Pancreas (tissue), 10 donors: ENCODE measurements at places on chromosomes 5 and 9. TPM values are rescaled to one million over a fixed set of nuclear protein-coding genes. Genes with fewer than 3 reads are reported as not detected.
A peak's percentile ranks its signal among the peaks of the same experiment; 100 is the strongest.

Gene ATG12
- polyA plus RNA-seq: 28.4 TPM

Gene DNAJC21
- polyA plus RNA-seq: 17.8 TPM

DNA sequence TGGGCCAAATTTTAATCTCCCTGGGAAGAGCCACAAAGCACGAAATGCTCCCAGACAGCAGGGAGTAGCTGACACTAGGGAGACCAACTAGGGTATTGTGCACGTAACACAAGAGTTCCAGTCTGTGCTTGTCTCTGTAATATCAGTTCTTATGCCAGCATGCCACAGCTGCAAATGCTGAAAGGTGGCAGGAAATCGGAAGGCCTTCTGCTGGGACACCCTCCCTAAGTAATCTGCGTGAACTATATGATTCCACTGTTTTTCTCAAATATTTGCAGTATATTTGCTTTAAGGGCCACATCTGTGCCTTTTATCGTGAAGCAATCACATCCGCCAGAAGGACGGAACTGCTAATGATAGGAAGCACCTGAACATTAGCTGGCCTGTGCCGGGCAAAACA is 12.6 kb downstream of the VLDLR start:
- H3K4me1 ChIP-seq: peaks cover 24% of the 10 kb centered on the region
- H3K27me3 ChIP-seq: no peaks in the 10 kb centered on the region
- no peak for DNase-seq

DNA sequence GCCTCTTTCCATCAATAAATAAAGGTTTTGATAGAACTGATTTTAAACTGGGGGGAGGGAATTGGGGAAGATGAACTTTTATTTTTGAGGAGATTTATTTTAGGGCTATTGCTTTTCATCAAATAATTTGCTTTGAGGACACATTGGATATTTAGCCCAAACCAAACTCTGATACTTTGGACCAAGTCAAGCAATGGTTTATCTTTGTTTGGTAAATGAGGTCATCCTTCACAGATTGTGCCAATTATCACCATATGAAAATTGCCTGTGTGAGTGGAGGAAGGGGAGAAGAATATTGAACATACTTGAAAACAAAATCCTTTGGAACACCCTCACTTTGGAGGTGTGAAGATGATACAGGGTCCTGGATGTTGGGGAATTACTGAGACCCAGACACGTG is 176.9 kb upstream of the CD180 start:
- H3K27ac ChIP-seq: no peak overlapping the region
- DNase-seq: no peak
- no peaks in the 10 kb centered on the region for H3K27me3 ChIP-seq
- H3K4me1 ChIP-seq: no peaks in the 10 kb centered on the region
- H3K4me3 ChIP-seq: no peak overlapping the region

- H3K27ac ChIP-seq: peak overlapping the region; percentile 26
- peak; percentile 78 for DNase-seq
- peaks cover 32% of the 10 kb centered on the region for H3K4me1 ChIP-seq
- H3K27me3 ChIP-seq: no peaks in the 10 kb centered on the region
- H3K36me3 ChIP-seq: no peaks in the 10 kb centered on the region
Observed at GRCh38 chr9:124835026-124835557, 18.2 kb upstream of the WDR38 start.

- no peak for DNase-seq
- no peak overlapping the region for H3K27ac ChIP-seq
- no peaks in the 10 kb centered on the region for H3K27me3 ChIP-seq
- H3K36me3 ChIP-seq: no peaks in the 10 kb centered on the region
- H3K4me3 ChIP-seq: no peak overlapping the region
Observed at GRCh38 chr5:165272436-165272835, 1767.0 kb downstream of the MAT2B start.

DNA sequence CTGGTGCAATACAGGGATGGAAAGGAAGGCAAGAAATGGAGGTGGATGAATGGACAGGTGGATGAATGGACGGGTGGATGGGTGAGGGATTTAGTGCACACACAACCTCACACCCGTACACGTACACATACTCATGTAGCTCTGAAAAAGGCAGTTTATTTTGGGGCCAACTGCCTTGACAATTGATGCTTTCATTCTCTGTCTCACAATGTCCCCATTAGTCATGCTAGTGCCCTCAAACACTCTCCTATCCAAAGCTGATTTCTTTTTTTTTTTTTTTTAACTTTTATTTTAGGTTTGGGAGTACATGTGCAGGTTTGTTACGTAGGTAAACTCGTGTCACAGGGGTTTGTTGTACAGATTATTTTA is 495.0 kb downstream of the DMAC1 start:
- H3K36me3 ChIP-seq: no peaks in the 10 kb centered on the region
- H3K4me1 ChIP-seq: no peaks in the 10 kb centered on the region
- no peaks in the 10 kb centered on the region for H3K27me3 ChIP-seq
- DNase-seq: no peak
